ENCODE measurements at places on chromosomes 6 and 20.

DNA sequence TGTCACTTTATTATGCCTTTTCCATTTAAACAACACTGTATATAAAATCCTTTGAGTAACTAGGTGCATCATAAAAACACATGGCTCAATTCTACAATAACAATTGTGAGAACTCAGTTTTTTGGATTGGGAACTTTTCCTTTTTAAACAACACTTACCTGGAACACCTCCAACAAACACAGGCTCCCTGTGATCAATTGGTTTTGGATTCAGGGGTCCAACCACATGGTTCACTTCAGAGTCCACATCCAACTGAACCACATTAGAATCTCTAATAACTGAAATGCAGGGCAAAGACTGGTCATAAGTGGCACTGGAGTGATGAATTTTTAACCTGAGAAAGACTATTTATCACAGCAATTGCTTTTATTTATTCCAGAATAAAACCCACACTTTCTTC, 26.5 kb downstream of the FAM229B start:
- ATAC-seq: no peak

DNA sequence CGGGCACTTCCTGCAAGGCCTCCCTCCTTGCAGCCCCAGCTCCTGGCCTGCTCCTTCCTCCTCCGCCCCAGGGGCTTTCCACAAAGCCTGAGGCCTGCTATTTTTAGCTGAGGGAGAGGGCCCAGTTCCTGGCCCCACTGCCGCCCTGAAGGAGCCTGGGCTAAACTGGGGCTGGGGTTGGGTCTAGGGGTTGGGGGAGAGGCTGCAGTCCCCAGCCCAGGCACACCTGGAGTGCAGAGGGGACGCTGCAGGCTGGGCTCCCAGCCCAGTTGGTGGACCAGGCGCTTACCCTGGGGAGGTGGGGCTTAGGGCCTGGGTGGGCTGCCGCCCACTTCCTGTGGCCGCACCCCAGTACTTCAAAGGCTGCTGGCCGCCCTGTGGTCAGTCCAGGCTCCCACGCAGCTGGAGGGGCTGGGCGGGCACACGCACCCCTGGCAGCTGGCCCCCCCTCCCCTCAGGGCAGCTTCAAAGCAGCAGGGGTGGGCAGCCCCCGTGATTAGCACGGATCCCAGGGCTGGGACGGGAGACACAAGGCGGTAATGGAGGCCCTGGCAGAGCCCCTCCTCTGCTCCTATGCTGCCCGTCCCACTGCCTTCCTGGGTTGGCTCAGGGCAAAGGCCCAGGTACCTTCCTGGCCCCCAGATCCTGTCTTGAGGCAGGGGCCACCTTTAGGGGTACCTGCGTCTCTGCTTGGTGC, 7.1 kb upstream of the ABHD16B start:
- no peak for ATAC-seq

DNA sequence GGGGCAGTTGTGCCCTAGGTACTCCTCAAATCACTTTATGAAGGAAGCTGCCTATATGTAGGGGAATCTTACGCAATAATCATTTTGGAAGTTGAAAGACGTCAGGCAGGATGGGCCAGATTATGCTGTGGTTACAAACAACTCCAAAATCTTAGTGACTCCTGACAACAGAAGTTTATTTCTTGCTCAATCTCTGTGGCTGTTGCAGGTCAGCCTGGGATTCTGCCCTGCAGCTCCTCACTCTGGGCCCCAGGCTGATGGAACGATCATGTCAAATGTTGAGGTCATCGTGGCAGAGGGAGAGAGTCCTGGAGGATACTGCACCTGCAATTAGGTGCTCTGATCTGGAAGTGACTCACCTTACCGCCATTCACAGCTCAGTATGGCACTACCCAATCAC, 88.4 kb downstream of the ZDHHC14 start:
- ATAC-seq: no peak

GRCh38 chr6:138528137-138528536, 28.8 kb upstream of the NHSL1 start:
- no peak for ATAC-seq

All from activated CD4-positive, CD25-positive, alpha-beta regulatory T cell treated with anti-CD3 and anti-CD28 coated beads, Interleukin-2, amount 50 U/mL, for 24 hours (primary cell).